ENCODE measurements at places on chromosomes 12 and 14. TPM values are rescaled to one million over a fixed set of nuclear protein-coding genes. Genes with fewer than 3 reads are reported as not detected.

Gene FBXO33
- 10.6 TPM for total RNA-seq

- H3K4me1 ChIP-seq, result no peaks in the 10 kb centered on the region
- H3K27ac ChIP-seq, result no peak overlapping the region
- no peaks in the 10 kb centered on the region for H3K36me3 ChIP-seq
- H3K4me3 ChIP-seq, result no peak overlapping the region
Measured at GRCh38 chr12:47408171-47408871, 297.5 kb downstream of the RPAP3 start.

DNA sequence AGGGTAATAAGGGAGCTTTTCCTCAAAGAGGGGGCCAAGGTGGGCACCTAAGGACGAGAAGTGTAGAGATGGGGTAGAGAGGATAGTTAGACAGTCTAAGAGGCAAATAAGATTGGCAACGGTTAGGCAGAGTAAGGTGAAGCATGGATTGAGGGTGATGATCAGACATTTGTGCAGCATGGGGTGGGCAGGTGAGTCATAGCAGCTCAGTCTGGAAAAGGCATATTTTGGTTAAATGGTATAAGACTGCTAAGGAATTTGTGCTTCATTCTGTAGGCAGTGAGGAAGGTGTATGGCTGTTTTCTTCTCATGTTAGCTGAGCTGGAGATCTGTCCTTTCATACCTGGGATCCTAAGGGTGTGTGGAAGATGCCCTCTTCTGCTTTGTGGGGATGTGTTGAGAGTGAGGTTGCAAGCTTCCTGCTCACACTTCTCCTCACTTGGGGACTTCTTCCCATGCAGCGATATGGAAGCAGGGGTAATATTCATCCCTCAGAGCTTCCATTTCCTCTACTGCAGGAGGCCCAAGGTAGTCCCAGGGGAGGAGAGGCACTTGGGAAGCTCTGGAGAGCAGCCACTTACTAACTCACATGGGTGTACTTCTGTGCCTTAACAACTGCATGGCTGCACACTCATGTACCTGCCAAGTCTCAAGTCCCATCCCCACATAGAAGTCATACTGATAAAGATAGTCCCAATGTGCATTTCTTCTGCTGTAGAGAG, 28.9 kb downstream of the GSG1 start:
- no peak overlapping the region for H3K27ac ChIP-seq
- H3K27me3 ChIP-seq, result no peaks in the 10 kb centered on the region
- H3K4me3 ChIP-seq, result no peak overlapping the region
- H3K4me1 ChIP-seq, result no peaks in the 10 kb centered on the region

DNA sequence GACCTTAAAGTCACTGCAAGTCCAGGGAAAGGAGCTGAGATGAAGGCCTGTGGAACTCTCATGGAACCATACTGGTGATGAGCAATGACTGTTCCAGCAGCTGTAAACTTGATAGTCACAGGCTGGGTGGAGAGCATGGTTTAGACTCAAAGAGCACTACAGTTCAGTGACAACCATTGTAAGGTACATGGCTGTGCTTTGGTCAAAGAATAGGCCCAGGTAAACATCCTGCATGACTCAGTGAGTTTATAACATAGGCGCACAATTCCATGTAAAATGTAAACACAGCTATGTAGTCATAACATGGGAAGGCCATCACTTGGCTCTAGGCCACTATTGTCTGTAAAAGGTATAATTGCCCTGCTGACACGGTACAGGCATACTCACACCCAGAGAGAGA, 119.3 kb upstream of the FSCB start:
- H3K4me1 ChIP-seq, result no peaks in the 10 kb centered on the region
- no peak overlapping the region for H3K4me3 ChIP-seq
- no peaks in the 10 kb centered on the region for H3K27me3 ChIP-seq
- H3K36me3 ChIP-seq, result no peaks in the 10 kb centered on the region
- DNase-seq, result no peak

DNA sequence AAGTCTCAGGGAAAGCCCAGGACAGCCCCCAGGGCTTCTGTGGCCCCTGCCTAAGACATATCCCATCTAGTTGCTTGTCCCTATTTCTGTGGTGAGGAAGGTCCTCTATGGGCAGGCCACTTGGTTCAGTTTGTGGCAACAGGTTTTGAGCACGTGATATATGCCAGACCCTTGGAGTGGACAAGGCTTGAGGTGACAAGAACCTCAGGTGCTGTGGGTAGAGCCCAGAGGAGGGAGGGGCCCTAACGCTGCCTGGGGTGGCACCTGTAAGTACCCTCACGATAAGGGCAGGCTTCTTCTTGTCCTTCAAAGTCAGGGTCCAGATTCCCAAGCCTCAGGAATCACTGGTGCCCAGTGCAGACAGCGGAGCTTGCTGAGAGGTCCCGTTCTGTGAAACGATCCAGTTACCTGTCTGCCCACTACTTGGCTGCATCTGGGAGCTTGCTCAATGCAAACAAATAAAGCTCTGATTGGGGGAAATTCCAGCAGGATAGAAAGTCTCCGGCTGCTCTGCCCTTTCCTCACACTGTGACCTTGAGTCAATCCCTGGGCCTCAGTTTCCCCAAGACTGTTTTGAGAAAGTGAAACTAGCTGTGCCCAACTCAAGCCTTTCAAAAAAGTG, 47.7 kb upstream of the FAM181A start:
- no peaks in the 10 kb centered on the region for H3K27me3 ChIP-seq
- no peaks in the 10 kb centered on the region for H3K4me1 ChIP-seq
- no peak overlapping the region for H3K27ac ChIP-seq
- no peaks in the 10 kb centered on the region for H3K36me3 ChIP-seq

DNA sequence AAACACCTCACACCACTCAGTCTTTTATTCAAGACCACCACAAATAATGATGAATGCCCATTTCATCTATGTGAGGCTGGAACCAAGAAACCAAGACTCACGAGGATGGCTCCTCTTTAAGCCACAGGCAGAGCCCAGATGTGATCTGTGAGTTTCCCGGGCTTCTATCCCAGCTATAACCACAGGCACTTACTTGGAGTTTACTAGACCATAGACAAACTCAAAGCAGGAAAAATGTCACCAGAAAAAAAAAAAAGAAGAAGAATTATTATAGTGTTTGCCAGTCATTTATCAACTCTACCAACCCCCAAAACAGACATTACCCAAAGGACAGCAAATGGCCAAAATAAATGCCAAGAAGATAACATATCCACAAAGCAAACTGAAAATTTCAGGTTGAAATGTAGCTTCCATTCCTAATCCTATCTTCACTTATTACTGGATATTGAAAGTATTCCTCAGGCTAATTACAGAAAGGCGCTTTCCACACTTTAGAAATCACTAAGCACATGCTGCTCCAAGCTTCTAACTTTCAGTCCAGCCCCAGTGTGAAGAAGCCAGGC, 44.7 kb downstream of the ZFYVE1 start:
- no peak overlapping the region for H3K27ac ChIP-seq
- no peaks in the 10 kb centered on the region for H3K36me3 ChIP-seq
- H3K4me3 ChIP-seq, result no peak overlapping the region
- H3K27me3 ChIP-seq, result no peaks in the 10 kb centered on the region
- no peaks in the 10 kb centered on the region for H3K4me1 ChIP-seq
- no peak for DNase-seq

- no peaks in the 10 kb centered on the region for H3K36me3 ChIP-seq
- peak overlapping the region; percentile 80 for H3K27ac ChIP-seq
- no peak for DNase-seq
- no peaks in the 10 kb centered on the region for H3K27me3 ChIP-seq
- H3K4me1 ChIP-seq, result peaks cover 32% of the 10 kb centered on the region
- peak overlapping the region; percentile 97 for H3K4me3 ChIP-seq
Measured at GRCh38 chr14:103529383-103530365, 678 bp downstream of the TRMT61A start.
